ENCODE measurements at places on chromosomes 11 and 22.

DNA sequence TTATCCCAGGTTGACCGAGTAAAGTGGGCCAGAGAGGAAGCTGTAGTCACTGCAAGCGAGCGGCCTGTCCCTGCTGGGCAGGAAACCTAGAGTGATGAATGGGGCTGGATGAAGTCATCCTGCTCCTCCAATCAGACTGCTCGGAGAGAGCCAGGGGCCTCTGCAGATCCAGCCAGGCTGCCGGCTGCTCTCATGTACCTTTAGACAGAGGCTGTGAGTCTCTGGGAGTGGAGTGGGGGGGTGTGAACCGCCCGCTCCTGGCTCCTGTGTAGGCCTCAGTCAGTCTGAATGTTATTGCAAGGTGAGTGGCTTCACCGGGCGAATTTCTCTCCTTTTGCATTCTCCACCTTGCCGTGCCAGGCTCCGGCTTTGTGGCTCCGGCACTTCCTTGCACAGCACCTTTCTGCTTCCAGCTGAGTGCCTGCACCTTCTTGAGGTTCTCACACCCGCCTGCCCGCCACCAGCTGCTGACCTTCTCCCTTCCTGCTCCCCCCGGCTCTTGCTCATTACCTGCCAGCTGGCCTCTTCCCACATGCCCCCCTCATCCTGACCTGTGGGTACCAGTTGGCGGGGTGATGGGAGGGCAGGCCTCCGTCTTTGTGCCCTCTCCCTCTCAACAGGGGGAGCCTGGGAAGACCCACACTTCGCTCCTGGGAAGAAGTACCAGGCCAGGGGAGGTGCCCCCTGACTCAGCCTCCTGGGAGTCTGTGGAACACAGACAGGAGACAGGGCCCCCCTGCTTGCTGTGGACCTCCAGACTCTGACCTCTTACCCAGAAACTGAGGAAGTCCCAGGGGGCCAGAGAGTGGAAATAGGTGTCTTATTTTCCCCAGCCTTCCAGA is 79.9 kb downstream of the GRAMD1B start:
- DNase-seq: no peak

GRCh38 chr11:123430721-123431497 is 840 bp downstream of the GRAMD1B start:
- peak; percentile 13 for DNase-seq

DNA sequence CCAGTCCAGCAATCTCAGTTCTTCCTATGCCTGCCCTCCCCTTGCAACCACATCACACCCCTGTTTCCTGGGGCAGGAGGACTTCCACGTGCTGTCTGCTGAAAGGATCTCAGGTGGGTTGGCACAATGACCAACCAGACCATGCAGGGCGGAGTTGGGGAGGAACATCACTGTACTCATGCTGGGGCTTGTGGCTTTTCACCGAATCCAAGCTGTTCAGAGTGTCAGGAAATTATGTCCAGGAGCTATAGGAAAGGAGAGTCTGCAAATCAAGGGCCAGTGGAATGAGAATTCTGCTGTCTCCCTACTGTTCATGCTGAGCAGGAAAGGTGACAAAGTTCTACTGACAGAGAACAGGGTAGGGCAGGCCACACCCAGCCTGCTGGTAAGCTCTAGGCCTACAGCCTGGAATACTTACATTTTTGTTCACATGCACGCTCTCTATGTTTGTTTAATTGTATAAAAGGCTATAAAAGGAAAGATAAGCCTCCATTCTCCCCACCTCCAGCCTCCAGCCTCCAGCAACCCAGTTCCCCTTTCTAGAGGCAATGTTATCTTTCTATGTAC is 1.7 kb upstream of the PLAAT2 start:
- DNase-seq: no peak

GRCh38 chr11:18105086-18105801 is 638 bp downstream of the SAAL1 start:
- DNase-seq: no peak

DNA sequence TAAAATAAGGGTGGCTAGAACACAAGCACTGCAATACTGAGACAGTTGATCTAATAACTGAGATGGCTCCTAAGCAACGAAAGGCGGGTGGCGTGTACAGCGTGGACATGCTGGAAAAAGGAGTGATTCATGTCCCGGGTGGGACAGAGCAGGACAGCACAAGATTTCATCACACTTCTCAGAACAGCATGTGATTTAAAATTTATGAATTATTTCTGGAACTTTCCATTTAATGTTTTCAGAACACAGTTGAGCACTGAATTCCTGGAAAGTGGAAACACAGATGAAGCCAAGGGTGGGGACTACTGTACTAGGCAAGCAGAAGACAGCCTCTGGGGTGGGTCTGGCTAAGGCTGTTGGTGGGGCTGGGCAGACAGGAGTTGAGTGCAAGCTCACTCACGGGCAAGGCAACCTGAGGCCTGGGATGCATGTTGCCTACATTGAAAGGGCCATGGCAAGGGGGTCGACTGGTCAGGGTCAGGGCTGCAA is 165.6 kb upstream of the DDI1 start:
- no peak for DNase-seq

GRCh38 chr11:72690166-72690565 is 15.9 kb upstream of the PDE2A start:
- no peak for DNase-seq

DNA sequence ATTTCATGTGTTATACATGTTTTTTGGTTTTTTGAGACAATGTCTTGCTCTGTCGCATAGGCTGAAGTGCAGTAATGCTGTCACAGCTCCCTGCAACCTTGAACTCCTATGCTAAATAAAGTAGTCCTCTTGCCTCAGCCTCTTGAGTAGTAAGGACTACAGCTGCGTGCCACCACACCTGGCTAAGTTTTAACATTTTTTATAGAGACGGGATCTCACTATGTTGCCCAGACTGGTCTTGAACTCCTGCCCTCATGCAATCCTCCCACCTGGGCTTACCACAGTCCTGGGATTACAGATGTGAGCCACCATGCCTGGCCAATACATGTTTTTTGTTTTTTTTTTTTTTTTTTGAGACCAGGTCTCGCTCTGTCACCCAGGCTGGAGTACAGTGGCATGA is 33.9 kb downstream of the SWAP70 start:
- no peak for DNase-seq

DNA sequence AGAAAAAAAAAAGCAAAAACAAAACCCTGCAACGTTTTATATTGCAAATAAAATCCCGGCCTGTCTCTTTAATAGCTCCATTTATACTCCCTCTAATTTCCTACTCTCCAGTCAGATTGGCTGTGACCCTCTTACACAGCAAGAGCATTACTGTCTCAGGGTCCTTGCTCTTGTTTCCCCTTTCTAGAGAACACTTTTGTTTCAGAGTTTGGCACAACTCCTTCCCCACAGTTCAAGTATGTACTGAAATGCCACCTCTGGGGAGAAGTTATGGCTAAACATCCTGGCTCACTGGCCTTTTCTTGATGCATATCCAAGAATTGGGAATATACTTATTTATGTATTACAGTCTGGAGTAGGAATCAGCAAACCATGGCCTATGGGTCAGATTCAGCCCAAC is 2.6 kb downstream of the CASP12 start:
- DNase-seq: no peak

DNA sequence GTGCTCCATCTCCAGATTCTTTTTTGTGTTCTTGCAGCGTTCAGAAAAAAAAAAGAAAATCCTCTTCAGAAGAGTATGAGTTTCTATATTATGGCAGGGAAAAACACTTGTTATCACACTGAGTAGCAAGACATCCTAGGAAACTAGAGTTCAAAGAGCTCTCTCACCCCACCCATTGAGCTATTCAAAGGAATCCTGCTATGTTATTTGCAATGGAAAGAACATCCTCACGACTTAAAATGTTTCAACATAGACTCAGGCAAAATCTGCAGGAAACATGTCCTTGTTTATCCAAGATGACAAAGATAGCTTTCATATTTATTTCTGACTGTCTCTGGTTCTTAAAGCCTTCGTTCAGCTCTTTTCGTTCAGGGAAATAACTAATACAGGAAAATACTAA is 331.6 kb upstream of the ANO5 start:
- DNase-seq: no peak

DNA sequence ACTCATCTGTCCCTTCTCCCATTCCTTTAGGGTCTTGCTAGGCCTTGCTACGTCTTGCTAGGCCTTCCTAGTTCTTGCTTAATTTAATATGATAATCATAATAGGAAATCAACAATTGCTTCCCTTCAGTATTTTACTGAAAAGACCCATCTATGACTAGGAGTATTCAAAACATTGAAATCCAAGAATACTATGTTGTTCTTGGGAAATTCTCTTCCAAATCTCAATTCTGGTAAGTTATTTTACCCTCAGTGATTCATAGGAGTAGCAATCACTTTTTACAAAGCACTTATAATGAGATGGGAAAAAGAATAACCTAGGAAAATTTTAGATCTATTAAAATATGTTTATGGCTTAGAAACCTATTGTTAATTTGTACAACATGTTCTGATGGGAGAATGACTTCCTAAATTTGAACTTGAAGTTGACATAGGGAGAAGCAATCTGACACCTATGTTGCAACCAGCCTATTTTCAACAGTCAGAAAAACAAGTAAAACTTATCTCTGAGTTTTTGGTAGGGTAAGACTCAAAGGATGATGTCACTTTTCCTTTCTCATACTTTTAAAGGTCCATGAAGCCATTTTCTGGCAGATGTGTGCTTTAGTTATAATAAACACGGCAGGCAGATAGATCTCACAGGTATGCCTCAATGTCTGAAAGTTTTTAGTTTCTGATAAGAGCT is 29.5 kb upstream of the HIPK3 start:
- DNase-seq: no peak

GRCh38 chr11:109140857-109141515 is 281.0 kb upstream of the C11orf87 start:
- no peak for DNase-seq

- no peak for DNase-seq
Measured at GRCh38 chr11:113867843-113868503, 7.4 kb downstream of the USP28 start.

- no peak for DNase-seq
Measured at GRCh38 chr22:50536226-50536625, 6.4 kb upstream of the TYMP start.

DNA sequence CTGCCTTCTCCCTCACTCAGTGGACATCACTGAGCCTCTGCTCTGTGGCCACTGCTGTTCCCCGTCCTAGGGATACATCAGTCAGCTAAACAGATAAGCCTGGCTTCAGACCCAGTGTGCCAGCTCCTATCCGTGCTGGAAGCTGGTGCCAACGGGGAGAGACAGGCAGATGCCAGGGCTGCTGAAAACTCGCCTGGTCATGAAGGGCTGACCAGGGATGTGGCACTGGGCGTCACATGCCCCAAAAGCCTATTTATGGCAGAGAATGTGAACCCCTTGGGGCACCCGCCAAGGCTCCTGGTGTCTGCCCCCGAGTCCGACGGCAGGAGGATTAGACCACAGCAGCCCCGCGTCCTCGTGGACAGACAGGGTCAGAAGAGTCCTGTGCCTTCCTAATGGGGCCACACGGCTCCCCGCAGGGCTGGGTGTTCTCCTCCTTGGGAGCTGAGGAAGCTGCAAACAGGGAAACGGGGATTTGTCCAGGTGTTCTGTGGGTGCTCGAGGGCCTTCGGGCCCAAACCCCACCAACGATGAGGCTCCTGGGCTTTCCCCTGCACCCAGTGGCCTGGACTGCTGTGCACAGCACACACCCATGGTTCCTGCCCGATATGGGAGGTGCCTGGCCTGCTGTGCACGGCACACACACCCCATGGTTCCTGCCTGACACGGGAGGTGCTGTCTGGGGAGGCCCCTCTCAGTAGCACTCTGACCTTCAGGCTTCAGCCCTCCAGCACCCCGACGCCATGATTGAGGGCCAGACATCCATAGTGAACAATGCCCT is 19.9 kb downstream of the ANO1 start:
- DNase-seq: no peak

DNA sequence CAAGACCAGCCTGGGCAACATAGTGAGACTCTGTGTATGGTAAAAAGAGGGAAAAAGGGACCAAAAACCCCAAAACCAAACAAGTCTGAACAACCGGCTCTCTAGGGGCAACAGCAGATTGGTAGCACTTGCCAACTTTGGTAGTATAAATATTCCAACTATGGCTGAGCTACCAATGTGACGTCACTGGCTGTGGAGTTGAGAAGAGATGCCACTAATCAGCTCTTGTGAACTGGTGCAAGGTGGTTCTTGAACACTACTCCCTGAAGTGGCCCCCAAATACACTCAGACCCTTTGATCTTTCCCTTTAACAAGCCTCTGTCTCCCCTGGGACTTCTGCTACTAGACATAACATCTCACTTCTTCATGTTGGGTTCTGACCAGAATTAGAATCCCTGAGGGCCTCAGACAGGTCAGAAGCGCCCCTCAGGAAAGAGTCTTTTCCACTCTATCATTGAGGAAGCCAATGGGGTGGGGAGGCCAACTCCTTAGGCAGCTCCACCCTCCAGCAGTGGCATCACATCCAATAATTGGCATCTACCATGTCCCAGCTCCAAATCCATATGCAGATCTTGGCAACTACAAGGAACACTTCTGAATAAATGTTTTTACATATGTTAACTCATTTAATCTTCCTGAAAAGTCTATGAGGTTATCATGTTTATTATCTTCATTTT is 49.2 kb downstream of the RPL27A start:
- DNase-seq: no peak

GRCh38 chr22:38203090-38203810 is 1.5 kb downstream of the MAFF start:
- DNase-seq: peak; percentile 26

DNA sequence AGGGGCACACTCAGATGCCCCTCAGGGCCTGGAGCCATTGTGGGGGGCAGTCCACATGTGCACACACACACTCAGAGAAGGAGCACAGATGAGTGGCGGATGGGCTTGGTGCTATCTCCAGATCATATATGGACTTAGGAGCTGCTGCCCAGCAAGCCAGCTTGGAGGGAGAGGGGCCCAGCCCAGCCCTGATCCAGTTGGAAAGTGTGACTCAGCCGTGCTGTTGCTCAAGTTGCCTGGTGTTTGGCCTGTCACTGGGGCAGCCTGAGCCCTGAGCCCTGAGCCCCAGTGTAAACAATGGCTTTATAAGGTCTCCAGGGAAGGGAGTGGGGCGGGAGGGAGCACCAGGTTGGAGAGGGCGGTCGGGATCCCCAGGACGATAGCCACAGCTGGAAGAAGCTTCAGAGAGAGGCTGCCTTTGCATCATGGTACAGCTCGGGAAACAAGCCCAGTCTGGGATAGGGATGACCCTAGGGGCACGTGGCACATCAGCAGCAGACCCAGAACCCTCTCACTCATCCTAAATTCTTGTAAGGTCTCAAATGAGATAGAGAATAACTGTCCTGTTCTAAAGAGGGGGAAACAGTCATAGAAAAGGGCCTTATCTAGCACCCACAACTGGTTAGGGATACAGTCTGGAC is 4.8 kb downstream of the SELENOM start:
- no peak for DNase-seq

DNA sequence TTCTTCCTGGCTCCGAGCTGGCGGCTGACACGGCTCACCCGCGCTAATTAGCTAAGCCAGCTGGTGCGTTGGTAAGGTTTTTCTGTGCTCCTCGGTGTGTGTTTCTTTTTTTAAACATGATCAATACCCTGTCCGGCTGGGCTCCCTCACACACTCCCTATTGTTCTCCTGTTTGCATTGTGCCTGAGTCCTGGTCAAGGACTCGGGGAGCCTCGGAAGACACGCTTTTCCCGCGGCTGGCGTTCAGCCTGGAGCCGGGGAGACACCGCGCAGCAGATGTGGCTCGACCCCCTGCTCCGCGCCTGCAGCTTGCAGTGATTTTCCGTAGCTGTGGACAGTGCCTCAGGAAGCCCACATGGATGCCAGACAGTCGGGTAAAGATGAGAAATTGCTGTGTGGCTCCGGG is 454.9 kb upstream of the CADM1 start:
- no peak for DNase-seq

GRCh38 chr11:48063424-48063978 is 83.1 kb downstream of the PTPRJ start:
- DNase-seq: no peak

All from activated naive CD4-positive, alpha-beta T cell (primary cell).